ENCODE measurements at places on chromosomes 7 and 10. TPM values are rescaled to one million over a fixed set of nuclear protein-coding genes. Genes with fewer than 3 reads are reported as not detected.

The MASTL gene
- total RNA-seq, result 26.2 TPM

The METTL27 gene
- 2.5 TPM for total RNA-seq

The LIPJ gene
- total RNA-seq, result under 0.01 TPM

The DNAJB6 gene
- total RNA-seq, result 83.3 TPM

The CTAGE4 gene
- total RNA-seq, result 0.66 TPM

The SPOCK2 gene
- 0.26 TPM for total RNA-seq

The FGFR2 gene
- total RNA-seq, result 0.06 TPM

The FAM237B gene
- total RNA-seq, result not detected

The CCNY gene
- total RNA-seq, result 54.3 TPM

The ITIH2 gene
- total RNA-seq, result 0.06 TPM

The AMZ1 gene
- 0.12 TPM for total RNA-seq

The SPDYE6 gene
- total RNA-seq, result not detected

The PYROXD2 gene
- 17.3 TPM for total RNA-seq

The NHLRC2 gene
- 12.5 TPM for total RNA-seq

The GLRX3 gene
- total RNA-seq, result 71.2 TPM

The PPP1R3C gene
- 124 TPM for total RNA-seq

The SPDYE16 gene
- total RNA-seq, result 0.06 TPM

The OR6V1 gene
- total RNA-seq, result not detected

The PSD gene
- total RNA-seq, result 0.26 TPM

The TLL2 gene
- 0.06 TPM for total RNA-seq

The MRLN gene
- total RNA-seq, result not detected

The PTPRZ1 gene
- total RNA-seq, result not detected

The CREB5 gene
- total RNA-seq, result 4.4 TPM

The CDC14C gene
- not detected for total RNA-seq

The ZKSCAN1 gene
- 33.3 TPM for total RNA-seq

The SHOC2 gene
- total RNA-seq, result 48.6 TPM

The FAM25G gene
- not detected for total RNA-seq

The STAG3 gene
- total RNA-seq, result 1.1 TPM

The EVX1 gene
- not detected for total RNA-seq

The KIF11 gene
- total RNA-seq, result 21.5 TPM

Data from aortic smooth muscle cell (primary cell).